ENCODE measurements at places on chromosomes 3 and 15.

DNA sequence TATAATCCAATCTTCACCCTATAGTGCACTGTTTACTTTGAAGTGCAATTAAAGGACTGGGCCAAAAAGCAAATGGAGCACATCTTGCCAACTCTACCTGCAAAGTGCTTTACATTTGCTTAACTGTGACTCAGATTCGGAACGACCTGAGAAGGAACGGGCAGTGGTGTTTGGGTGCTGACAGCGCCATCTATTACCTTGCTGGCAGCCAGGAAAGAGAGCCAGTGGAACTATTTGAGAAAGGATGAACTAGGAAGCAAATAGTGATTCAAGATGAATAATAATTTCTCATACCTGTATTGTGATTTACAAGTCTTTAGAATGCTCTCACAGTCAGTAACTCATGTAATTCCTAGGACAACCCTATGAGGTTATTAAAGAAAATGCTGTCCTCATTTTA is 312.9 kb downstream of the PDCD6IP start:
- no peak for DNase-seq

GRCh38 chr15:23857028-23857641 is 170.0 kb upstream of the NDN start:
- DNase-seq: no peak

- no peak for DNase-seq
These were observed 147.5 kb upstream of the NUDT16 start for GRCh38 chr3:131233900-131234668.

- DNase-seq: no peak
These were observed 91.7 kb downstream of the PIK3R4 start for GRCh38 chr3:130654921-130655320.
